ENCODE measurements at places on chromosomes 3 and 15.

GRCh38 chr3:105274536-105274935 lies 92.2 kb upstream of the ALCAM start:
- no peak for DNase-seq

- no peak for DNase-seq
These were observed 57.0 kb upstream of the PTX3 start for GRCh38 chr3:157379525-157380140.

GRCh38 chr3:47128137-47128536 lies 35.8 kb downstream of the SETD2 start:
- no peak for DNase-seq

- DNase-seq, result no peak
These were observed 12.8 kb upstream of the CRBN start for GRCh38 chr3:3192286-3192675.

- DNase-seq, result no peak
These were observed 6.5 kb upstream of the PLSCR1 start for GRCh38 chr3:146550743-146551510.

DNA sequence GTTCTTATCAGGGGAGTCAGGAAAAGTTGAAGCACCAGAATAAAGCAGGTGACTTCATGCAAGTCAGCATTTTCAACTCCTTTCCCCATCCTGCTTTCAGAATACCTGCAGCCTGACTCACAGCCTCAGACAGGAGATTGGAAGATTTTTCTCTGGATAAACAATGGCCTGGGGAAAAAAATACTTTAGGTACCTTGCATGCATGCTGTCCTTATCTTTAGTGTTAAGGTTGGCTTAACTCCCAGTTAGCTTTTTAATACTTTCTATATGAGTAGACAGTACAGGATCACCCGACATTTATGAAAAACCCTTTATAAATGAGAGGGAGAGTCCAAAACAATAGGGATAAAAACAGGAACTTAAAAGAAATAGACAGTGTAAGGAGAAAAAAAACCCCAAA lies 53.6 kb downstream of the PAK2 start:
- no peak for DNase-seq

- DNase-seq, result peak; percentile 71
These were observed 254.6 kb downstream of the UACA start for GRCh38 chr15:70508561-70509281.

- DNase-seq, result no peak
These were observed 137.4 kb upstream of the UMPS start for GRCh38 chr3:124592658-124593441.

GRCh38 chr3:85355572-85355971 lies 396.8 kb downstream of the CADM2 start:
- DNase-seq, result no peak

GRCh38 chr3:41638381-41638780 lies 323.5 kb downstream of the ULK4 start:
- DNase-seq, result no peak

DNA sequence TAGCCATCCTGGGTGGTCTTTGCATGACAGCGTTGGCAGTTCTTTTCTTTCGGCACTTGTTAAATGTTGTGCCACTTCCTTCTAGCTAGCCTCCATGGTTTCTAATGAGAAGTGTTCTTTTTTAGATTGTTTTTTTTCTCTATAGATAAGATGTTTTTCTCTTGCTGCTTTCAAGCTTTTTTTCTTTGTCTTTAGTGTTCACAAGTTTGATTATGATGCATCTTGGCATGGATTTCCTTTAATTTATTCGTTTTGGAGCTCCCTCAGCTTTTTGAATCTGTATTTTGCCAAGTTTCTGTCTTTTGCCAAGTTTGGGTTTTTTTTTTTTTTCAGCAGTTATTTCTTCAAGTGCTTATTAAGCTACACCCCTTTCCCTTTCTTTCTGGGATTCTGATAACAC lies 53.1 kb downstream of the TM2D3 start:
- no peak for DNase-seq

GRCh38 chr3:95939235-95939809 lies 875.1 kb upstream of the EPHA6 start:
- no peak for DNase-seq

DNA sequence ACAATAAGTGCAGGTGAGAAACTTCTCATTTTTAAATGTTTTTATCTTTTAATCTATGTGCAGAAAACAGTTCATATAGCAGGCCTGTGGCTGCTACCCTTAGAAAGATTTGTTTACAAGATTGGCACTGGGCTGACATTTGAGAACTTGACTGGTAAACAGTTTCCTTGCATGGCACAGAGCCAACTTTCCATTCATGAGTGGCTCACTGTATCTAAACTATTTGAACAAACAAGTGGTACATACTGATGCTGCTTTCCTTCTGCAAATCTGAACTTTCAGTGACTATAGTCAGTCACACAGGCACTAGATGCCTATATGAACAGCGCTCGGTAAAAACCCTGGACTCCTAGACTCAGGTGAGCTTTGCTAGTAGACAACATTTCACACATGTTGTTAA lies 6.3 kb upstream of the GTPBP8 start:
- peak; percentile 76 for DNase-seq

GRCh38 chr15:83565553-83566159 lies 88.3 kb upstream of the ADAMTSL3 start:
- DNase-seq, result no peak

GRCh38 chr3:178100908-178101307 lies 435.3 kb upstream of the KCNMB2 start:
- DNase-seq, result no peak
